ENCODE measurements at places on chromosomes 5 and 9. TPM values are rescaled to one million over a fixed set of nuclear protein-coding genes. Genes with fewer than 3 reads are reported as not detected.

- H3K36me3 ChIP-seq = peaks cover 6% of the 10 kb centered on the region
- H3K4me1 ChIP-seq = peaks cover 28% of the 10 kb centered on the region
- H3K27me3 ChIP-seq = no peaks in the 10 kb centered on the region
- H3K27ac ChIP-seq = no peak overlapping the region
Measured at GRCh38 chr5:146448783-146449519, 1.8 kb downstream of the TCERG1 start.

Gene AFAP1L1
- 0.09 TPM for total RNA-seq

GRCh38 chr9:38178237-38178636 lies 109.2 kb upstream of the SHB start:
- H3K4me1 ChIP-seq = peaks cover 8% of the 10 kb centered on the region
- DNase-seq = no peak
- no peaks in the 10 kb centered on the region for H3K36me3 ChIP-seq
- peaks cover 4% of the 10 kb centered on the region for H3K27me3 ChIP-seq
- H3K4me3 ChIP-seq = no peak overlapping the region

DNA sequence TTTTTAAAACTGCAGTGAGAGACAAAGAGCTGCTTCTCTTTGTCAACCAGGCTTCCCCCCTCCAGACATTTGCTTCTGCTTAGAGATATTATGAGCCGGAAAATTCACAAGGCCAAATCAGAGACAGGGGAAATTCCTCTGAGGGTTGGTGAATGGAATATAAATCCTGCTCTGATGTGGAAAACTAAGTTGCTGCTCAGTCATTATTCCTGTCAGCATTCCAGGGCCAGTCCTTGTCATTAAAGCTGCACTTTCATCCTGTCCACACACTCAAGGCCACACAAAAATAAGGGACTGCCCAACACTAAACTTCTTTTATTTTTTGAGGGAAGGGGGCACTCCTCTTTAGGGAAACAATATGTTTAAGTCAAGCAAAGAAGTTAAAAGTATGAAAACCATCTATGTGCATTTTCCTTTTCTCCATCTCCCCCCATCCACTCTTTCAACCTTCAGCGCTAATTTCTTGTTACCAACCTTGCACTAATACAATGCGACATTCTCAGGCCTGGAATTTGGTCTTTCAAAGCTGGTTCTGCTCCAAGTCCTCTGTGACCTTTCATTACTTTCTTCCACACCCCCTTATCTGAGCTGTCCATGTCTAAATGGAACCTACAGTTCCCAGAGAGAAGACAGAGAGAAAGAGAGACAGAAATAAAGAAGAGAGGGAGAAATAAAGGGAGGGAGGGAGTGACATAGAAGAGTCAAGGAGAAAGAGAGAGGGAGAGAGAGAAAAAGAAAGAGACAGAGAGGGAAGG lies 118.9 kb upstream of the S1PR3 start:
- H3K4me1 ChIP-seq = no peaks in the 10 kb centered on the region
- no peak overlapping the region for H3K27ac ChIP-seq
- no peak overlapping the region for H3K4me3 ChIP-seq

DNA sequence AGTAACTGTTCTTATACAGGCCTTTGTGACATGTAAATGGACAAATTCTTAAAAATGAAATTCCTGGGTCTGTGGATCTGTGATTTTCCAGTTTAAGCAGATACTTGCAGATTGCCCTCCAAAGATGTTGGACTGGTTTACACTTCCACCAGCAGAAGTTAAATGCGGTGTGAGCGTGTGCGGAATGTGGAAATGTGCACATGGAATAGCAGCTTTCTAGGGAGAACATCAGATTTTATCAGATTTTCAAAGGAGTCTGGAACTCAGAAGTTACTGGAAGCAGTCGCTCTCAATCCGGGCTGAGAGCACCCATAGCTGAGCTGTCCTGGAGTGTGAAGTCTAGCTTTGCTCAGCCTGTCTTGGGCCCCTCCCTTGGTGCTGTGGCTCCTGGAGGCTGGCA lies 97.4 kb downstream of the PPARGC1B start:
- H3K4me3 ChIP-seq = no peak overlapping the region
- no peak for DNase-seq
- H3K4me1 ChIP-seq = peaks cover 7% of the 10 kb centered on the region
- H3K27me3 ChIP-seq = no peaks in the 10 kb centered on the region
- peaks cover 2% of the 10 kb centered on the region for H3K36me3 ChIP-seq

DNA sequence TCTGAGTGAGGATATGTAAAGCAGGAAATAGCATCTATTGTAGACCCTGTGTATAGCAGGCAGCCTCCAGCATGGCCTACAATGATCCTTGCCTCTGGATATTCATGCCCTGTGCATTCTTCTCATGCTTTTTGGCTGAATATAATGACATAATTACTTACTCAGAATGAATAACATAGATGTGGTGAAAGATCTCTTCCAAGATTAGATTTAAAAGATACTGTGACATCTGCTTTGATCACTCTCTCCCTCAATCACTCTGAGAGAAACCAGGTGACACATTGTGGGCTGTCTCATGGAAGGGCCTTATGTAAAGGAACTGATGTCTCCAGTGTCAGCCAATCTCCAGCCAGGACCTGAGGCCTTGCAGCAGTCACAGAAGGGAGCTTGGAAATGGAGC lies 376.7 kb downstream of the DNAH5 start:
- no peaks in the 10 kb centered on the region for H3K4me1 ChIP-seq
- no peak overlapping the region for H3K4me3 ChIP-seq
- no peak overlapping the region for H3K27ac ChIP-seq
- no peaks in the 10 kb centered on the region for H3K27me3 ChIP-seq
- H3K36me3 ChIP-seq = no peaks in the 10 kb centered on the region
- DNase-seq = no peak

- no peak for DNase-seq
- peaks cover 2% of the 10 kb centered on the region for H3K4me1 ChIP-seq
- no peaks in the 10 kb centered on the region for H3K36me3 ChIP-seq
- no peaks in the 10 kb centered on the region for H3K27me3 ChIP-seq
Measured at GRCh38 chr9:90423661-90424193, 218.9 kb downstream of the DIRAS2 start.

Gene NMUR2
- not detected for total RNA-seq

DNA sequence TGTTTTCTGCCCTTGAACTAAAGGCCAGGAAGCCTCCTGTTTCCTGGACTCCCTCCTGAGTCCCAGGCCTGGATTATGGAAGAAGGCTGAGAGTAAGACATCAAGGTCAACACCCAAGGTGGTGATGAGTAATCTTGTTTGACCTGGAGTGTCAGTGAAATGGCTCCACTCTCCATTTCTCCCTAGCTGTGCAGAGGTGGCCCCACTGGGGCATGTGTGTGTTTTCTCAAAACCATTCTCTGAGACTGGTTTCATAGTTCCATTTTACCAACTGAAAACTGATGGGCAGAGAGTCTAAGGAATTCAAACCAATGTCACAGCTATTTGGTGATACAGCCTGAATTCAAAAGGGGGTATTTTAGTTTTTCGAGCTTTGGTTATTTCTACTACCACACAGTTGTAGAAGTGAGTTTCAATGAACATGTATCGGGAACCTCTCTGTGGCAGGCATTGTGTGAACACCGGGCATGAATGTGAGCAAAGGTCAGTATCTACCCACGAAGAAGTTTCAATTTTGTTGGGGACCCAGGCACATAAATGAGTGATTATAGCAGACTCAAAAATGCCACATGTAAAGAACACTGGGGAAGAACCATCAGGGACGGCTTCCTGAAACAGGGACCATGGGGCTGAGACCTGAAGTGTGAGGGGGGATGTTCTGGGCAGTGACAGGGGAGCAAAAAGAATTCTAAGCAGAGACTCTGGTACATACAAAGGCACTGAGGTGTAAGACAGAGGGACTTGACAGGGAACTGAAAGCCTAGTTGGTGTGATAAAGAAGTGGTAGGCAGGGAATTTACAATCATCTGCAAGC lies 269.6 kb upstream of the KLF4 start:
- no peak overlapping the region for H3K27ac ChIP-seq
- no peaks in the 10 kb centered on the region for H3K36me3 ChIP-seq
- no peaks in the 10 kb centered on the region for H3K27me3 ChIP-seq

Measured in activated naive CD8-positive, alpha-beta T cell treated with anti-CD3 and anti-CD28 coated beads, Interleukin-2, amount 10 ng/mL, durations not matched to agents 7 days and 5 days (primary cell).